ENCODE measurements at places on chromosomes 1 and 21.
A peak's percentile ranks its signal among the peaks of the same experiment; 100 is the strongest.

DNA sequence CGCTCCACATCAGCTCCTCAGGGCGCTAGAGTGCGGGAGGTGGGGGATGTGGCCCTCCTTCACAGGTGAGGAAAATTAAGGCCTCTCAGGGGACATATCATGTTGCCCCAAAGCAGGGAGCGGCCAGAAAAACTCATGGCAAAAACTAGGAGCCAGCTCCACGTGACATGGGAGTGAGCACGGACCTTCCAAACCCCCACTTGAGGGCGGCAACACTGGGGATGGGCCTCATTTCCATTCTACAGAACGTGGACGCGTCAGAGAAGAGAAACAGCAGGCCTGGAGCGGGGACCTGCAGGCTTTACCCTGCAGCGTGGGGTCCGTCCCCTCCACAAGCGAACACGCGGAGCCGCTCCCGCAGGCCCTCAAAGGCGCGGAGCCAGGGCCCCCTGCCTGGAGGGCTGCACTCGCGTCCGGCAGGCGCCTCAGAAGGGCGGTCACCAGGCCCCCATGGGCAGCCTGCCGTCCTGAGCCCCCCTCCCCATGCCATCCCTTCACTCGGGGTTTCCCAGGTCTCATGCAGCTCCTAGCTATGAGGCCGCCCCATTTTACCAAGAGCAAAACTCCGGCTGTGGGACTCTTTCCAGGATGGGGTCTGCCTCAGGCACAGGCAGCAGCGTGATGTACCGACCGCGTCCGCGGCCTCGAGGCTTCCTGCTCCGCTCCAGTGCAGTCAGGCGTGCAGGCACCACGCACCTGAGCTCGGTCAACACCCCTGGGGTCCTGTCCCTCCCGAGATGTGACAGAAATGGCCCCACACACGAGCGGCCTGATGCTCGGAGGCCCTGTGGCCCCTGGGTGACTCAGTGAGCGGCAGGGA is 5.5 kb downstream of the CFAP410 start:
- no peak for DNase-seq

DNA sequence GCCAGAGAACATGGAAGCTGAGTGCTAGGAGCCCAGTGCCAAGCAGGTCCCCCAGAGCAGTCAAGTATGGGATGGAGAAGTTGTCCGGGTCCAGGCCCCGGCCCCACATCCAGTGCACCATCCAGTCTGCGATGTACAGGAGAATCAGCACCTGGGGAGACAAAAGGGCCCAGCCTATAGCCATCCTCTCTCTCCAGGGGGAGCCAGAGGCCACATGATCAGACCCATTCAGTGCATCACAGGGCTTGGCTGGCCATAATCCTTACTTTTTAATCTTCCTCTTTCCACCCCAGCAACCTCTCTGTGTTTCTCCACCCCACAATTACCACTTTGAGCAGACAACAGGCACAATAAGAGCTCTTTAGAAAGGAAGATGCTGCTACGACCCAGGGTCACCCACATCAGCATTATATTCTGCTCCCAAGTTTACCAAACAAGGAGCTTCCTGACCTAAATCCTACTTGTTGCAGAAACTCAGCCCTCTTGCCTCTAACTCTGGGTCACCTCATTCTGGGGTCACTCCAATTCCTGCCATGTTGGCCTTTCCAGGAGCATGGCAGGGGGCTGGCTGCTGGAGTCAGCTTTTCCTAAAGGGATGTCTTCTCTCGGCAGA is 16.4 kb upstream of the RAB29 start:
- peak; percentile 88 for DNase-seq

DNA sequence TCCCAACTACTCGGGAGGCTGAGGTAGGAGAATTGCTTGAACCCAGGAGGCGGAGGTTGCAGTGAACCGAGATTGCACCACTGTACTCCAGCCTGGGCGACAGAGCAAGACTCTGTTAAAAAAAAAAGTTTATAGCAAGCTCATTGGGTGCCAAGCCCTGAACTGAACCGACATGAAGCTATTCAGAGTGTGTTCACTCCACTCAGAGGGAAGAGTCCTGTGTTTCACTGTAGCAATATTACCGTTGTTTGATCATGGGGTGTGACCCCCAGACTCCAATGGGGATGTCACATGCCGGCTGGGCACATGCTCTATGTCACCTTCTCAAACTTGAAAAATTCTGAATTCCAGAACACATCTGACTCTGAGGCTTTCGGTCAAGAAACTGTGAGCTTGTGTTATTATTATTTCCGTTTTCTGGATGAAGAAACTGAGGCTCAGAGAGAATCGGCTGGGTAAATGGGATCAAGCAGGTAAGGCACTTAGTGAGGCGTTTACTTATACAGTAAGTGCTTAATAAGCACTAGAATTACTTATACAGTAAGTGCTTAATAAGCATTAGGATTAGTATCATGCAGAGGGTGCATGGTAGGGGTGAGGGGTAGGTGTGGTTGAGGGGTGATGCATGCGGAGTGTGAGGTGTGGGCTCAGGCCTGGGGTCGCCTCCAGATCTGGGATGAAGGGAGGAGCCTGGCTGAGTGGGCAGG is 36.2 kb downstream of the HSPG2 start:
- no peak for DNase-seq

DNA sequence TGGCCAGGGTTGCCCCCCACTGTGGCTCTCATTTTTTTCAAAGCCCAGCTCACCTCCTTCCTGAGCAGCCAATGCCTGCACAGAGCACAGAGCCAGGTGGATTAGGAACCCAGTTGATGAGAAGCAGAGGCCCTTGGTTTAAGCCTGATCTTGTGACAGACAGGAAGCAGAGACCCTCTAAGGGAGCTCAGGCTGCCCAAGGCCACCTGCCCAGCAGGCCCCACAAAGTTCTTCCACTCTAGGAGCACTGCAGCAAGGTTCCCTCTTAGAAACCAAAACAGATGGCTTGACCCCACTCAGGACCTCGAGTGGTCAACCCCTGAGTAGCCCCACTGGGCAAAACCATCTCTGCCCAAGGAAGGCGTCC is 25.5 kb upstream of the PRSS38 start:
- no peak for DNase-seq

DNA sequence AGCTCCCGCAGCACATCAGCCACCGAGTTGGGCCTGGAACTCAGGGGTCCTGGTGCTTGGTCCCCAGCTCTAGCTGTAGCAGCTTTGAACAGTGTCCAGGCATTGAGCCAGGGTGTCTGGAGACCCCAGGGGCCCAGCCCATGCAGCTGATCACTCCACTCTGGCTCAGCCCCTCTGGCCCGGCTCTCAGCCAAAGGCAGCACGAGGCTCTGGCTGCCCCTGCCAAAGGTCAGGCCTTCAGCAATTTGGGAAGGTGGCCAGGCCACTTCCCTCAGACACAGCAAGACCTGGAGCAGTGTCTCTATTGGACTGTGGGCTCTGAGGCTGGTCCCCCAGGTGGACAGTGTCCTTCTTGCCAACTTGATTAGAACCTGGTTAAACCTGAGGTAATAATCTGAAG is 34.4 kb upstream of the RNF19B start:
- DNase-seq, result no peak

DNA sequence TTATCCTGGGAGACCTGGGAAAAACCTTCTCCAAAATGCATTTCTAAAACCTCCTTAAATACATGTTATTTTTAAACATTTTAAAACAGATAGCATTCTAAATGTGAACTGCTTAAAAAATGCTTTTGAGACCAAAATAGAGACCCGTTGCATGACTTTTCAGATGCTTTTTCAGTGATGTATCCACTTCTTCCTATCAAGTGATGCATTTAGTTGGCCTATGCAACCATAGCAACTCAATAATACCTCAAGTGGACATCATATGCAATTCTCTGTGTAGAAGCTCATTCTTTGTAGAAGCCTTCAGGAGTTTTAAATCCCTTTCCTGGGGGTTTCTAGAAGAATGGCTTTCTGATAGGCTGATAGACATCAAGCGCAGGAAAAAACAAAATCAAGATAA is 94.5 kb upstream of the RAVER2 start:
- no peak for DNase-seq

- no peak for DNase-seq
Measured at GRCh38 chr1:178649582-178650350, 75.3 kb upstream of the RALGPS2 start.

DNA sequence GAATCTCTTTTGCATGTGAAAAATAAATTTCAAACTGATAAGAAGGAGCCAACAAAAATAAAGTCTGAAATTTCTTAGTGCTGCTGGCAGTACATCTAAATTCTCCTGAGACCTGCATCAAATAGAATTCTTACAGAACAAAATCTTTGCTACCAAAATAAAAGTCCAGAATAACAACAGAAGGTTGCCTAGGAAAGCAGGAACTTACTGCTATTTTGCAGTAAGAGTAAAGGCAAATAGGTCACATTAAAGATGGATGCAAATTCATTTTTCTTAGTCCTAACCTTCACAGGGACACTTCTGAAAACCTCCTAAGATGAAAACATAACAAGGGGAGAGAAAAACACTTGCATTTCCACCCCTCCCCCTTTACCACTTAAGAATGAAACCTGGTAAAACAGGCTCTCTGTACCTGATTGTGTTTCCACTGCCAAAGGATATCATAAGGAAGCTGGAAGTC is 59.0 kb downstream of the RUSC1 start:
- DNase-seq, result no peak

DNA sequence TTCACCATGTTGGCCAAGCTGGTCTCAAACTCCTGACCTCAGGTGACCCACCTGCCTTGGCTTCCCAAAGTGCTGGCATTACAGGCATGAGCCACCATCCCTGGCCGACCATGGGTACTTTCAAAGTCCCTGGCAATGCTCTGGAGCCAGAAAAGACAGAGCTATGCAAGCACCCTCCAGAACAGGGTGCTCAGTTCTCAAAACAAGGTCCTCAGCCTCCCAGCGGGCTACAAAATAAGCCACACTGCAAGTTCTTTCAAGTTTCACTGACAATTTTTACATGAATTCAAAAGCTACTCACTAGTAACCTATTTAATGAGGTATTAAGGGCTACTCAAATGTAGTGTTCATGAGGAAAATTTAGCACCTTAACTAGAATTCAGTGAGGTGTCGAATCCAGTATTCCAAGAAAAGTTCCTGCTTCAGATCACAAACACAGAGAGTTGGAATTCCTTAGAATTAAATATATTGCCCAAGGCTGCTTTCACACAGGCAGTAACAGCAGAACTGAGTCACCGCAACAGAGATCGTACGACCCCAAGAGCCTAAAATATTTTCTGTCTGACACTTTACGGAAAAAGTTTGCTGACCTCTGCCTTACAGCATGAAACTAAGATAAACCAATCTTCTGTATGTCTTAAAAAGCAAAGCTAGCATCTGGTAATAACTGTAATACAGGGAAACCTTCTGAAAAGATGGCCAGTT is 60.7 kb downstream of the HSF2BP start:
- DNase-seq, result no peak

Measured in RWPE1 (cell line).